ENCODE measurements at places on chromosomes 11 and 22.

GRCh38 chr11:6497069-6497839 lies at the start of gene DNHD1:
Gene DNHD1 (plus strand): TSS chr11:6497280. CDS start chr11:6498216, 936 bp downstream.
- DNase-seq: no peak

DNA sequence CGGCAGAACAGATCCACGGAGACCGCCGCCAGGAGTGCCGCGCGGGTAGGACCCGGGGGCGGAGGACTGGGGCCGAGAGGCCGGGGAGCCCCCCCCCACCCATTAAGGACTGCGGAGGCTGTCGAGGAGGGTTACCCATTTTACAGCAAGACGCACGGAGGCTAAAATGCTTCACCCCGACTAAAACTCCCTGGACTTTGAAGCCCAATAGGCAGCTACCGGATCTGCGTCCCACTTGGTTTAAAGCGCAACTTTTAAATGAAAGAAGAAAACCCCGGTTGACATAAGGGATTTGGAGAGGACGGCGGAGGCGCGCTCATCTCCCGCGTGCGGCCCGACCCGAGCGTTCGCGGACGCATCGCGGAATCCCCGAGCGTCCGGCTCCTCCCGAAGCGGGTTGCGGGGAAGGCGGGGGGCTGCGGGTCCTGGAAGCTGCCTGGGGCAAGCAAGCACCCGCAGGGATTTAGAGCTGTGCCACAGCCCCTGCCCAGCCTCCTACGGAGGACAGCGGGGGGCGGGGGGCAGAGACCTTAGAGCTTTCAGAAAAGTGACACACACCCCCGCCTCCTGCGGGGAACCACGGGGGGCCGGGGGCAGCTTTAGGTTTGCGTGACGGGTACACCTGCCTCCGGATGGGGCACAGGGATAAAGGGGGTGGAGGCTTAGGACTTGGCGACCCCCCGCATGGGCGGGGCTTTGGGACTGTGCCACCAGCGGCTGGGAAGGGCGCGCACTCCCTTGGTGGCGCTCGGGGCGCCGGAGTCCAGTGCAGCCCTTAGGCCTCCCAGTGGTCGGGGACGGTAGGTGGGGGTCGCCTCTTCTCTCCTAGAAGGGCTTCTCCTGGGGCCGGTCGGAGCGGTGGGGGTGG lies 760 bp upstream of the CELSR1 start:
- DNase-seq: no peak

- DNase-seq: no peak
Observed at GRCh38 chr11:123306531-123306930, 111.5 kb upstream of the CLMP start.

GRCh38 chr11:128458321-128458720 lies 129.0 kb downstream of the ETS1 start:
- no peak for DNase-seq

- DNase-seq: no peak
Observed at GRCh38 chr11:14445542-14446530, 53.8 kb downstream of the COPB1 start.

GRCh38 chr11:82004537-82005213 lies 729.0 kb downstream of the FAM181B start:
- DNase-seq: no peak

GRCh38 chr11:132944569-132944944 lies 587.7 kb downstream of the OPCML start:
- no peak for DNase-seq

DNA sequence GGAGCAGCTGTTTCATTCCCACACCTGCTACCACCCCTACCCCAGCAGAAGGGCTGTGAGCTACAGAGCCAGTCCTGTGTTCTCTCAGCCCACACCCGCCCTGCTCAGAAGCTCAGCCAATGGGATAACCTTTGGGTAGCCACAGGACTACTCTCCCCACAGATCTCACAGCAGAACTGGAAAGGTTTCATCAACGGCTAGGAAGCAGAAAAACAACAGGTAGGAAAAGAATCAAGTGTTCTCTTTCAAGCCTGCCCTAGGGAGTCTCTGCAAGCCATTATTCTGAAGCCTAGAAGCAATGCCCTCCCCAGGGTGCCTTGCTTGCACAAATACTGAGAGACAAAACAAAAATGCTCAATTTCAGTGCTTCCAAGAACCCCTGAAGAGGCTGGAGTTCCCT lies 77.2 kb downstream of the TMPRSS5 start:
- no peak for DNase-seq

DNA sequence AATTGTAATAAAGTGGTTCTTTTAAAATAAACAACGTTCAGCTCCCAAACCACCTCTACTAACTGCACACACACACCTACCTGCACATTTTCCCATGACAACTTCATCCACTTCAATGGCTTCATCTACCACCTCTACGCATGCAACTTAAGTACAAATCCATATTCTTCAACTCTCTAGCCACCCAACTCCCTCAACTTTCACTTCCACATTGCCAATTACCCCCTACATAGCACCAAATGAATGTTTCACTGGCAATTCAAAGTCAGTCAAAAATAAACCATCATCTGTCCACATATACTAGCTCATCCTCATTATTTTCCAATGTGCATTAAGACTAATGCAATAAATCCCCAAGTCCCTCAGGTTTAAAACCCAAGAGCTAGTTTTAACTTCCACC lies 50.7 kb upstream of the ARHGAP32 start:
- no peak for DNase-seq
